ENCODE measurements at places on chromosomes 3 and 15.

GRCh38 chr3:54969652-54970051 is 41.8 kb upstream of the LRTM1 start:
- no peak for DNase-seq

DNA sequence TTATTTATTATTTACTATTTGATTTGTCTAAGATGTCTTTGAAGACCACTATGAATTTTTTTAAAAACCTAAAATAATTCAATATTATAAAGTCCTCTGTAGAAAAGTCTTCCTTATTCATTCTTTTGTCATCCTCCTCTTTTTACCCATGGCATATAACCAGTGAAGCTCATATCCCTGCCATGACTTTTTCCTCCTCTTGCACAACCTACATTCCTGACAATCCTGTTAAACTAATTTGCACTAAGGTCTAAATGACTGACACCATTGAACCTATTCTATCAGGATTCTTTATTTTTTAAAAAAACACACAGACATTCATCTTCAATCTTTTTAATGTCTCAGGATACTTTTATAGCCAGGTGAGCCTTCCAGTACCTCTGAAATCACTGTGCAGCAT is 159.9 kb upstream of the SLC2A2 start:
- no peak for DNase-seq

- DNase-seq = no peak
Observed at GRCh38 chr15:83854950-83855707, 201.2 kb downstream of the ADAMTSL3 start.

- DNase-seq = no peak
Observed at GRCh38 chr3:148729476-148730055, 31.9 kb downstream of the AGTR1 start.

GRCh38 chr15:59997070-59997701 is 6.9 kb upstream of the FOXB1 start:
- DNase-seq = peak; percentile 11

DNA sequence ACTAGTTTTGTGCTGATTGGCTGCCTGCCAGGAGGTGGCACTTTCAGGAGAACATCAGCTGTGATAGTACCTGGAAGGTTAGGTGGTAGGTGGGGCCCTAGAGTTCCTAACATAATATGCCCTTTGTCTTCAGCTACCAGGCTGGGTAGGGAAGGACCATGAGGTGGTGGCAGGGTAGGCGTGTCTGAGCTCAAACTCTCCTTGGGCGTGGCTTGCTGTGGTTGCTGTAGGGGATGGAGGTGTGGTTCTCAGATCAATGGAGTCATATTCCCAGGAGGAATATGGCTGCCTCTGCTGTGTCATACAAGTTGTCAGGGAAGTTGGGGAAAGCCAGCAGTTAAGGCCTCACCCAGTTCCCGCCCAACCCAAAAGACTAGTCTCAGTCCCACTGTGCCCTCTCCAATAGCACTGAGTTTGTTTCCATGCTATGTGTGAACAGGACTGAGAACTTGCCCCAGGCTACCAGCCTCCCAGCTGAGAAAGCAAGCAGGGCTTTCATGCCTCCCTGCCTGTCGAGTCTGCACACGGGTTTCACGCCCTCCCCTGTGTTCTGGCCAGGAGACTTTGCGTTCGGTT is 107.7 kb downstream of the CHCHD4 start:
- DNase-seq = no peak

GRCh38 chr3:73716418-73716817 is 91.7 kb upstream of the PDZRN3 start:
- DNase-seq = no peak

DNA sequence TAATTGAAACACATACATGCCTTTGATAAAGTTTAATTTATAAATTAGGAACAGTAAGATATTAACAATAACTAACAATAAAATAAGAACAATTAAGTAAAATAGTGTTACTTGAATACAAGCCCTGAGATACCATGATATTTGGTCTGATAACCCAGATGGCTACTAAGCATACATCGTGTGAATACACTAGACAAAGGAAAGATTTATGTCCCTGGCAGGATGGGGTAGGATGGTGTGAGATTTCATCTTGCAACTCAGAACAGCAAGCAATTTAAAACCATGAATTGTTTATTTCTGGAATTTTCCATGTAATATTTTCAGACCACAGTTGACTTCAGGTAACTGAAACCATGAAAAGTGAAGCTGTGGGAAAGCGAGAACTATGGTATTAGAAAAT is 169.5 kb downstream of the DIPK2A start:
- no peak for DNase-seq

DNA sequence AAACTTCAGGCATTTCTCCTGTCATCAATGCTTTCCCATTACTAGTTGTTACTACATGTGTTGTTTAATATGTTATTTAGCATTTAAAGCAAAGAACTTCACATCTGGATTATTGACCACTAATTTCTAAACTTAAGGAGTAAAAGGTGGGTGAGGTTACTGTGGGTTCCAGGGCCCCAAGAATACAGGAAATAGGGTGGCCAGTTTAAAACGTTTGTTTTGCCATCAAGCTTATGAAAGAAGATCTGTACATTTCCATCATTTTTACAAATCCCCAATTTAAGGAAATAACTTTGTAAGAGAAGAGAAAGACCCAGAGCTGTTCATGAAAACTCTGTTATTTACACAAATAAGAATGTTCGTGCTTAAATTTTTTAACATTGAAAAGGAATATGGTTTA is 54.5 kb upstream of the ACKR4 start:
- no peak for DNase-seq

- no peak for DNase-seq
Observed at GRCh38 chr3:127768346-127769008, 53.8 kb downstream of the MGLL start.

DNA sequence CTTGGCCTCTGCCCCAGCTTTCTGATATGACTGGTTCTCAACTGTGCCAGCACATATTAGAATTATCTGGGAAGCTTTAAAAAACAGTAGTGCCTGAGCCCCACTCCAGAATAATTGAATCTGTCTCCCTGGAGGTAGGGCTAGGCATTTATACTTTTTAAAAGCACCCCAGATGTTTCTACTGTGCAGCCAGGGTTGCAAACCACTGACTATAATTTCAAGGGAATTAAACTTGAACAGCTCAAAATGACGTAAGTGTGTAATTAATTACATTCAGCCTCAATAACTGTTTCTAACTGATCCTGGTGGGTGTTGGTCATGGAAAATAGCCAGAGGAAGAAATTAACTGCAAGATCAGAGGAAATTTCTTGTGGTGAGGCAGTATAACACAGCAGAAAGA is 4.4 kb upstream of the IRAK2 start:
- DNase-seq = no peak

DNA sequence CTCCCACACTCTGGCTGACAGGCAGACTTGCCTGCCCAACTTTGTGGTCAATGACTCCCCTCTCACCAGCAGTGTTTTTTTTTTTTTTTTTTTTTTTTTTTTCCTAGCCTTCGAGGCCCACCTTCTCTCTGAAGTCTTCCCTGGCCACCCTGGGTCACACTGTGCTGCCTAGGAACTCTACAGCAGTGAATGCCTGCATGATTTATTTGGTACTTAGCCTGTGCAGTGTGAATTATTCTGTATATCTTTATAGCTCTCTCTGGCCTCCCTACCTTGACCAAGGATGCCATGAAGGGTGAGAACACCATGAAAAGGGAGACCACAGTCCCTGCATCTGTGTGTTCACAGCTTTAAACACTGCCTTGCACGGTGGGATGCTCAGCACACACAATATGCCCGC is 141.6 kb downstream of the CLSTN2 start:
- no peak for DNase-seq

GRCh38 chr3:180184816-180185215 is 148.1 kb upstream of the PEX5L start:
- no peak for DNase-seq

DNA sequence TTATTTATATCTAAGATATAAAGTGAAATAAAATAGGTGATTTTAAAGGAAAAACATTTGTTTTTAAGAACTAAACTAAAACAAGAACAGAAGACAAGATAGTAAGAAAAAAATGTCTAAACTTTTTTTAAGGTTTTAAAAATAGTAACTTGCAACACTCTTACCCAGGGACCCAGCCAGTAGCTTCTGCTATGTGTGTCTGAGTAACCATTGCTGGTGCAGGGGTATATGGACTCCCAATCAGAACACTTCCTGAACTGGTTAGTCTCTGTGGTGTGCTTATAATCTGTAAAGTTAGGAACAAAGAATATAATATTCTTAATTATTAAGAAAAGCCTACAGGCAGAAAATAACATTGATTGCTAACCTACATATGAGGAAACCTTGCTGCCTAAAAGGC is 118.4 kb downstream of the ATP1B3 start:
- DNase-seq = no peak

GRCh38 chr3:194952841-194953241 is 267.2 kb downstream of the FAM43A start:
- DNase-seq = peak; percentile 79

GRCh38 chr3:27943106-27943505 is 221.0 kb upstream of the EOMES start:
- no peak for DNase-seq
